NCI-H2107 (cell line): ENCODE measurements at places on chromosomes 6 and 20.

DNA sequence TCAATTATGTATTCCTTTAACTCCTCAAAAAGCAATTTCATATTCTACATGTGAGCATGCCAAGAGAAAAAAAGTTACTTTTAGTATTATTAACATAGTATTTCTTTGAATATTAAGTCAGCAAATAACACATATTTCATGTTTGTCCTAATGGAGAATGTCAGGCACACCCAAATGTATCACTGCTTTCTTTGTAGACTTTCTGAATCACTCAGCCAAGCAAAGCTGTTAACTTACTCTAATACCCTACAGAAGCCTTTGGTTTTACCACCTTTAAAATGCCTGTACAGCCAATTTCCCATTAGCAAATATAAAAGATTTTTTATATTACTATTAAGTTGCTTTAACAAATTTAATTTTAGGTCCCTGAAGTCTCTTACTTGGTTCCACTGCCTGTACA lies 23.8 kb downstream of the FRK start:
- DNase-seq = no peak

DNA sequence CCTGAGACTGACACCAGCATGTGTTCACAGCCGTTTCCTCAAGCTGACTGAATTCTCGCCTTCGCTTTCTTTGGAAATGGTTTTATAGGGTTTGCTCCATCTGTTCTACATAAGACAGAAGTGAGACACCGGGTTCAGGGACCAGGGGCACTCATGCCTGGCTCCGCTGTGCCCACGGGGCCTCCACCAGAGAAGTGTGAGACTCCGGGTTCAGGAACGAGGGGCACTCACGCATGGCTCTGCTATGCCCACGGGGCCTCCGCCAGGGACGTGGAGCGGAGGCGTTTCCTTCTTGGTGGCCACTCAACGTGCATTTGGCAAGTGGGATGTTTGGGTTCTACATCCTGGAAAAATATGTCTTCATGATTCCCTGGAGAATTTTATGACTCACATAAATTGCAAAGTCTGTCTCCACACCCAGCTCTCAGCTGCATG lies 106.6 kb downstream of the RNASET2 start:
- no peak for DNase-seq

GRCh38 chr6:105109955-105110895 lies 69.6 kb downstream of the POPDC3 start:
- no peak for DNase-seq

- no peak for DNase-seq
Observed at GRCh38 chr6:155765275-155766194, 309.9 kb upstream of the NOX3 start.

DNA sequence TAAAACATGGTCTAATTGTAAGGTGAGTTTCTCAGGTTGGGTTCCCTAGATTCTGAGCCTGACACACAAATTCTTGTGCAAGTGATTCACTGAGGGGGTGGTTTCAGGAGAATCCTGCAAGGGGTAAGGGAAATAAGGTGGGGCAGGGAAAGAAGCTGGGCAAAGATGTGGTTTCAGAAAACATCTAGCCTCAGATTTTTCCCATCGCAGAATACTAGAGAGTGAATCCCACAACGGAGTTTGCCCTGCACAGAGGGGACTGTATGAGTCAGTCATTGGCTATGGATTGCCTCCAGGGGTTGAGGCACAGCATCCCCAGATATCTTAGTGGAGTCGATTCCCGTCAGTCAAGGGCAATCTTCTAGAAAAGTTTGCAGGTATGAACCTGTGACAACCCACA lies 65.2 kb downstream of the PRL start:
- no peak for DNase-seq
